ENCODE measurements at places on chromosomes 16 and 17. TPM values are rescaled to one million over a fixed set of nuclear protein-coding genes. Genes with fewer than 3 reads are reported as not detected.

TMC8 gene
- total RNA-seq, result 0.13 TPM

LHX1 gene
- total RNA-seq, result not detected

ALDH3A1 gene
- 0.93 TPM for total RNA-seq

OTOP2 gene
- total RNA-seq, result not detected

All from thoracic aorta endothelial cell (primary cell).